AG09319 (cell line): ENCODE measurements at places on chromosomes 3 and 15.

DNA sequence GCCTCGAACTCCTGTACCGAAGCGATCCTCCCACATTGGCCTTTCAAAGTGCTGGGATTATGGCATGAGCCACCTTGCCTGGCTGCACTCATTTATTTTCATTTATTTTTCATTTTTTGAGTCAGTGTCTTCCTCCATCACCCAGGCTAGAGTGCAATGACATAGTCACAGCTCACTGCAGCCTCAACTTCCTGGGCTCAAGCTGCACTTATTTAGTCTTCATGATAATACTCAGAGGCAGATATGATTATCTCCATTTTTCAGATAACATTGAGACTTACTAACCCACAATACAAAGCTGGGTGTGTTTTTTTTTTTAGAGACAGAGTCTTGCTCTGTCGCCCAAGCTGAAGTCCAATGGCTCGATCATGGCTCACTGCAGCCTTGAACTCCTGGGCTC lies 10.0 kb downstream of the PRKCI start:
- no peak for DNase-seq

- peak; percentile 65 for DNase-seq
These were observed 205.9 kb downstream of the P3H2 start for GRCh38 chr3:189914799-189915198.

GRCh38 chr15:65766422-65767263 lies 25.4 kb downstream of the DENND4A start:
- DNase-seq, result no peak

DNA sequence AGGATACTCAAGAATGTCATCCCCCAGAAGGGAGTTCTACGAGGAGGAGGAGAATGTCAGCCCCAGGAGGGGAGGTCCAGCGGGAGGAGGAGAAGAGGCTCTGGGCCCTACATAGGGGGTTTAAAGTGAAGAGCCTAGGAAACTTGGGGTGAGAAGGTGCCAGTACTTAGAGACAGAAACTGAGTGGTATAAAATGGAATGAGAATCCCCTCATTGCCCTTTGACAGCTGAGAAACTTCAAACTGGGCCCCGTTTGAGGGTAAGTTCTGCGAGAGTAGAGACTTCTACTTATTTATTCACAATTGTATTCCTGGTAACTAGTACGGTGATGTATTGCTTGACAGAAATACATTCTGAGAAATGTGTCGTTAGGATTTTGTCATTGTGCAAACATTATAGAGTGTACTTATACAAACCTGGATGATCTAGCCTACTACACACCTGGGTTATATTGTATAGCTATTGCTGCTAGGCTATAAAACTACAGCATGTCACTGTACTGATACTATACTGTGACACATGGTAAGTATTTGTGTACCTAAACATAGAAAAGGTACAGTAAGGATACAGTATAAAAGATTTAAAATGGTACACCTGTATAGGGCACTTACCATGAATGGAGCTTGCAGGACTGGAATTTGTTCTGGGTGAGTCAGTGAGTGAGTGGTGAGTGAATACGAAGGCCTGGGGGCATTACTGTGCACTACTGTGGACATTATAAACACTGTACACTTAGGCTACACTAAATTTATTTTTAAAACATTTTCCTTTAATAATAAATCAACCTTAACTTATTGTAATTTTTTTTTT lies 62.0 kb downstream of the TSC22D2 start:
- no peak for DNase-seq

- DNase-seq, result peak; percentile 66
These were observed 17.3 kb downstream of the DPH3 start for GRCh38 chr3:16247282-16248061.

DNA sequence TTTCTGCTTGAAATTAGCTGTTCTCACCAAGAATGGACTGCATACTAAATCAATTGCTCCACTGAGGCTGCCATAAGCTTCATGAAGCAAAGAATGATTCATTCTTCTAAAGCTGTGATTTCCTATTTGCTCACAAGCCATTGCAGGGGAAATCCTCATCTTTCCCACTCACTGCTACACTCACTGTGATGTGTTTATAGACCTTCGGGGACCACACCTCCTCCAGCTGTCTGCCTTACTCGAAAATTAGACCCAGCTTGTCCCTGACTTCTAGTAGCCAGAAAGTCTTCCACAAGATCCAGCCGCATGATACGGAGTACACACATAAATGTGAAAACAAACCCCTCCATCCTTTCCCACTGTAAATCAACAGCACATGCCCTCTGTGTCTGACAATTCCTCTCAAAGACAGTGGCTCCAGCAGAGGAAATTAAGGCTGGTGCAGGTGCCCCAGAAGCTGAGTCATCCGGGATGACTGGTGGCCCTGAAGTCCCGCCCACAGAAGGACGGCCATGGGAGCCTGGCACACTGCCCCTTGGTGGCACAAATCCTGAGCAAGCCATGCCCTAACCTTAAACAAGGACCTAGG lies 172.0 kb downstream of the STT3B start:
- DNase-seq, result peak; percentile 81

DNA sequence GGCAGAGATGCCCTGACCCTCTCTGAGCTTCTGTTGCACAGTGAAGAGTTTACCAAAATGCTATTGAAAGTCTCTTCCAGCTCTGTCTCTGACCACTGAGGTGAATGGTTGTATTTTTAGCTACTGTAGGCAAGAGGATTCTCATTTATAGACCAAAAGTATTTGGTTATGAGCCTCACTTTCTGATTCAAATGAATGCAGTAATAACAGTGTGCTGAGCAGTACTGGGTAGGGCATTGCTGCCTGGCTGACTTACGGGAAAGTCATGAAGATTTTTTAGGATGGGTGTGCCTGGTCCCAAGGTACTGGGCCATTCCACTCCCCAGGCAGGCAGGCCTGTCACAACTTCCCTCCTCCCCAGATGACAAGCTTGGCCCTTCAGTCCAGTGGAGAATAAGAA lies 15.5 kb downstream of the PLA1A start:
- DNase-seq, result no peak

GRCh38 chr3:73394240-73394639 lies 230.5 kb downstream of the PDZRN3 start:
- no peak for DNase-seq

- DNase-seq, result no peak
These were observed 41.8 kb upstream of the GAP43 start for GRCh38 chr3:115581362-115582135.

GRCh38 chr3:105835606-105836005 lies 33.2 kb downstream of the CBLB start:
- DNase-seq, result no peak

DNA sequence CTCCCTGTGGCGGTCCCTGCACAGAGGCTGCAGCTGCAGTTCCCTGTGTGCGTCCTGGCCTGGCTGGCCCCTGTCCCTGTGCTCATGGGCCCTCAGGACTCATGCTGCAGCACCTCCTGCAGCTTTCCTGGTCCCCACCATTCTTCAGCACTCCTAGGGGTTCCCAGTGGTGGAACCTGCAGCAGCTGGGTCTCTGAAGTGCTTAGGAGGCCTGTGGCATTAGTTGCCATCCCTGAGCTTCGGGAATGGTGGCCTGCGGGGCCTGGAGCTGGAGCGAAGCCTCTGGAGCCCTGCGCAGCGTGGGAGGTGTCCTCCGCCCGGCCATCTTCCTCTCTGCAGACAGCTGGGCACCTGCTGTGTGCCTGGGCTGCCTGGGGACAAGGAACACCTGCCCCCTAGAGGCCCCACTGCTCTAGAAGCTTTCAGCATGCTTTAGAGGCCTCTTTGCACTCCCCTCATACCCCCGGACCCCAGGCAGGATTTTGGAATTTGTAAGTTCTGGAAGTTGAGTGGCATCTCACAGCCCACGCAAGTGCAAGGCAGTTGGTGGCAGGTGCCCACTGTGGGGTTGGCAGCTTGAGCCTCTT lies 13.1 kb downstream of the PLXNA1 start:
- DNase-seq, result no peak

DNA sequence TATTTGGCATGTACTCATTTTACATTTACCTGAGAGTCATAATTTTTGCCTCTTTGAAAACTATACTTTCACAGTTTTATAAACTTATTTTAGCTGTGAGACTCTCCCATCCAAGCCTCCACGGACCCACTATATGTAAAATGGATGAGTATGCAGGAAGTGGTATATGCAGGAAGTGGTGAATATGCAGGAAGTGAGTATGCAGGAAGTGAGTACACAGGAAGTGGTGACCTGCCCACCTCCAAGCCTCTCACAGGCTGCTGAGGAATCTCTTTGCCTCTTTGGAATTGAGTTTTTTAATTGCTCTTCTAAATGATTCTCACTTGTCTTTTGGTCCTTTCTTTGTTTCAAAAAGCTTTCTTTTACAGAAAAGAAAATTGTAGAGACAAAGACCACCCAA lies 85.2 kb downstream of the KBTBD8 start:
- no peak for DNase-seq

DNA sequence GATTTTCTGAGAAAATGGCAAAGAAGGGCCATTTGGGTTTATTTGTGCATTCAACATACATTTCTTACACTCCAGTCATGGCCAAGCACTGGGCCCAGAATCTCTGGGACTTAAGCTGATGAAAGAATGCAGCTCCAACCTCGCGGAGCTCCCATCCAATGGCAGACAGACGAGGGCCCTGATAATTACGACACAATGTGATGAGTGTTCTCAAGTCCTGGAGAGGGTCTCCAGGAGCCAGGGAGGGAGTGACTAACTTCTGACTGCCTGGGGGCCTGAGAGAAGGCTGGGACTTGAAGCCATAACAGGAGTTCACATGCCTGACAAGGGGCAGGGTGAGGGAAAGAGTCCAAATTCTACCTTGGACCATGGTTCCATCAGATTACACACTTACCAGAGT lies 42.6 kb upstream of the BNC1 start:
- no peak for DNase-seq

DNA sequence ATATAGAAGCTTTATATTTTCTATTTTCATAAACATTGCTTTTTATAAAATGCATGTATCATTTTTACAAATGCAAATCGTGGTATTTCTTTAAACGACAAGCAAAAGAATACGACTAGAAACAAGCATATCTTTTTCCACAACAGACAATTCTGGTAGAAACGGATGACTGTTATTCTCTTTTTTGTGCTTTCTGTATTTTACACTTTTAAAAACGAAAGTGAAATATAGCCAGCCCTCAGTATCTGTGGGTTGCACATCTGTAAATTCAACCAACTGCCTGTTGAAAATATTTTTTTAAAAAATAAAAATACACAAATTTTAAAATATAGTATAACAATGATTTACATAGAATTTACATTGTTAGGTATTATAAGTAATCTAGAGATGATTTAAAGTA lies 61.3 kb downstream of the PRTG start:
- DNase-seq, result no peak

DNA sequence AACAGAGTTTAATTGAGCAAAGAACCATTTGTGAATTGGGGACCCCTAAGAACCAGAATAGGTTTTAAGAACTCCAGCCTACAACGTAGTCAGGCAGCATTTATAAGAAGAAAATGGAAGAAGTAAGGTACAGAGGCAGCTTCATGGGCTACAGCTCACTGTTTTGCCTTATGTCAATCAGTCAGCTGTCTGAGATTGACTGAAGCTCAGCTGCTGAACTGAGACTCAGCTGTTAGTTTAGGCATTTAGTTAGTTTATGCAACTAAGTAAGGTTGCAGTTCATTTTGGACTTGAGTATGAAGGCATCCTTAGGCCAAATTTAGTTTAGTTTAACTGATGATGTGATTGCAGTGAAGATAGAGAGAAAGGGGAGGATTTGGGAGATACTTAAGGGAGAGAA lies 34.1 kb upstream of the RASA2 start:
- DNase-seq, result no peak

GRCh38 chr15:46576646-46577395 lies 942.0 kb downstream of the SQOR start:
- no peak for DNase-seq

GRCh38 chr3:43090238-43090637 lies 15.6 kb downstream of the POMGNT2 start:
- DNase-seq, result no peak

DNA sequence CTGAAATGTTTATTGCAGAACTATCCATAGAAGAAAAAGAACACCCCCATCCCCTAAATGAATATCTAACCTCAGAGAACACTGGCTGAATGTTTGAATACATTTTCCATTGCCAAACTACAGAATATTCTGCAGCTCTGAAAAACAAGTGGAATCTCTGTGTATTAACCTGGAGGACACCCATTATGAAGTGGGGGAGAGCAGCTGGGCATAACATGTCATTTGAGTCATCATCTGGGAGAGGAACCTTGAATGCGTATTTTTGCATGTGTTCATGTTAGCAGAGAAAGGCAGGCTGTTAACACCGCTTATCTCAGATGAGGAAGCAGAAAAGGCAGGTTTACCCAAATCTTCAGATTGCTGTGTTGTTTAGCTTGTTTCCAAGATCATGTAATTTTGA lies 31.5 kb downstream of the ESYT3 start:
- DNase-seq, result no peak

- DNase-seq, result no peak
These were observed 15.5 kb downstream of the ATG3 start for GRCh38 chr3:112546216-112546759.

DNA sequence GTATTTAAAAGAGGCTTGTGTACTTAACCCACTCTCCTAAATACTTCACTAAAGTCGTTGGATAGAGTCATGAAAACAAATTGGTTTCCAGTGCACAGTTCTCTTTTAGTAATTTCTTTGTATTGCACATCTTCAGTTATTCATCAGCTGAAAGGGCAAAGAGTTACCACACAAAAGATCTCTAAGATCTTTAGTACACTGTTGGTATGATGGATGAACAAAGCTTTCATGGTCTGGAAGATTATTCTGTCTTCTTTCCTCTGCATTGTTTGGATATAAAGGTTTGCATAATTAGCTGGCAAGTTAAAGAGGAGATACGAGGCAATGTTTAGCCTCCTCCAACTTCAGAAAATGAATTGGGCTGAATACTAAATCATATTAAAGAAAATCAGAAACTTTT lies 40.5 kb downstream of the BCHE start:
- no peak for DNase-seq

DNA sequence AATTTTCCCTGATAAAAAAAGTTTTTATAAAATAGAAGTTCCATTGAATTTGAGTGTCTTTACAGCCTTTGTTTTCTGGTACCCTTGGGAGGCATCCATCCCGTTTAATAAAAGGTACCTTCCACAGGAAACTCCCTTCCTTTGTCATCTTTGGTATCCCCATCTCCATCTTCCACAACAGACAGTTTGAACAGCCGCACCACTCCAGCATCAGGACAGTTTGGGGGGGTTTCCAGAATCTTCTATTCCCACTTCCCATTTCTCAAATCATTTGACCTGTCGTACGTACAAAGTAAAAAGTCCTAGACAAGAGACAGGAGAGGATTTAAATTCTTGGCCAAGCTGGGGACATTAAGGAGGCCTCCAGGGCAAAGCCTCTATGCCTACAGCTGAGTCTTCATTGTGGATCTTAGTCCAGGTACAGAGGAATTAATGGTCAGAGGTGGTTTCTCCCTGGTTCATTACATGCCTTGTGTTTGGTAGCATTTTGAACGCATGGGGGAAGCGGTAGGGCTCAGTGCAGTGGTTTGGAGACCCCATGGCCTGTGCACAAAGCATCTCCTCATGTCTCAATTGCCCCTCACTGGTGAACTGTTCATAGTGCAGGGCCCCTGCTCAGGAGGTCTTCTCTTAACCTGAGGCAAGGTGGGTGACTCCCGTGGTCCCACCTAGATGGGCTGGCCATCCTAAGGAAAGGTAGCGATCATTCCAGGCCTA lies 19.4 kb upstream of the BCL2A1 start:
- no peak for DNase-seq

GRCh38 chr3:171348121-171348520 lies 112.1 kb downstream of the TNIK start:
- DNase-seq, result no peak
